ENCODE measurements at places on chromosomes 4 and X. TPM values are rescaled to one million over a fixed set of nuclear protein-coding genes. Genes with fewer than 3 reads are reported as not detected.

Gene DCAF8L2
- not detected for total RNA-seq

Gene RAB33B
- total RNA-seq, result 2.9 TPM

Gene SMIM14
- total RNA-seq, result 16.2 TPM

Gene MAGEC2
- not detected for total RNA-seq

Gene GSX2
- not detected for total RNA-seq

Gene ZNF674
- 2.7 TPM for total RNA-seq

Gene NIPAL1
- 0.37 TPM for total RNA-seq

Gene NPY1R
- 0.14 TPM for total RNA-seq

Gene P2RY4
- total RNA-seq, result not detected

Gene FRAS1
- 2.5 TPM for total RNA-seq
